ENCODE measurements at places on chromosomes 2 and 18.
A peak's percentile ranks its signal among the peaks of the same experiment; 100 is the strongest.

DNA sequence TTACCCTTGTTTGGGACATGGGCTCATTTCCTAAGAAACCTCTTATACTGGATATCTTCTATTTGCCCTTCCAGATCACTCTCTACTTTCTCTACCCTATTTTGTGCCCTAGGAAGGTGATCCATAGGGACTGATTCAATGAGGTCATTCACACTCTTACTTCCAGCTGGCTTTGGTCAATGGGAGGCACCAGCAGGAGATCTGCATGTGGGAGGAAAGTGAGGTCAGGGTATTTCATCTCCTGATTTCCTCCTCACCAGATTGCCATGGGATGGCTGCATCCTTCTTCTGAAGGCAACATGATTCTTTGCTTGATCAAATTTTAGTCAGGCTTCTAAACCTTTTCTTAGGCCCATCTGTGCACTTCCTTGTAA lies 15.2 kb downstream of the M1AP start:
- no peak for DNase-seq

DNA sequence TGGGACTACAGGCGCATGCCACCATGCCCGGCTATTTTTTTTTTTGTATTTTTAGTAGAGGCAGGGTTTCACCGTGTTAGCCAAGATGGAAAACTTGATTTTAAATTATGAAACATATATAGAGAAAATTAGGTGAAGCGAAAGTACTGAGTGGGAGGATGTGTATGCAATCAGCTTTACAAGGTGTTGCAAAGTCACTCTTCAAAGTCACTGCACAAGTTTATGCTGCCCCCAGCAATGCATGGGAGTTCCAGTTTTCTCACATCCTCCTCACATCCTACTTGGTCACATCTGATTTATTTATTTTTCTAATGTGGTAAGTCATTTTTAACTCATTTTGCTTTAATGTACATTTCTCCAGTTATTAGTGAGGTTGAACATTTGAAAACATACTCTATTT lies 49.2 kb upstream of the CHN1 start:
- no peak for DNase-seq

DNA sequence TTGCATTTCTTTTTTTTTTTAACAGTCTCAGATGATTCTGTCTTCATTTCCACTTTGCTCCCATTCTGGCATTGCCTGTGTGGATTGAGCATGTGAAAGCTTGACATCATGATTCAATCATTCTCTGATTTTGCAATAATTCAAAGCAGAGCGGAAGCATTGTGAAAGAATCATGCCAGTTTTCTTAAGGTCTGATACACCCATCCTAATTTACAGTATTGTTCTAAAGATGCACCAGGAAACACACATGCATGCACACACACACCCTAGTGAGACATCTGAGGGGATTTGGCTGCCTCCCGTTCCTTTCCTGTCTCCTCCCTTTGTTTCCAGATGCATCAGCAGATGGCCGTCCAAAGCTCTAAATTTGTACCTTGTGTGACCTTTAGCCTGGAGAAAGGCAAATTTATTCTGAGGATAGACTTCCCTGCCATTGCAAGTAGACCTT lies 97.3 kb downstream of the FMNL2 start:
- DNase-seq = no peak

GRCh38 chr2:156405586-156405985 lies 30.6 kb upstream of the GPD2 start:
- DNase-seq = no peak

GRCh38 chr2:74911061-74911460 lies 47.4 kb upstream of the POLE4 start:
- no peak for DNase-seq

GRCh38 chr2:2681711-2682251 lies 350.7 kb upstream of the MYT1L start:
- DNase-seq = peak; percentile 33

DNA sequence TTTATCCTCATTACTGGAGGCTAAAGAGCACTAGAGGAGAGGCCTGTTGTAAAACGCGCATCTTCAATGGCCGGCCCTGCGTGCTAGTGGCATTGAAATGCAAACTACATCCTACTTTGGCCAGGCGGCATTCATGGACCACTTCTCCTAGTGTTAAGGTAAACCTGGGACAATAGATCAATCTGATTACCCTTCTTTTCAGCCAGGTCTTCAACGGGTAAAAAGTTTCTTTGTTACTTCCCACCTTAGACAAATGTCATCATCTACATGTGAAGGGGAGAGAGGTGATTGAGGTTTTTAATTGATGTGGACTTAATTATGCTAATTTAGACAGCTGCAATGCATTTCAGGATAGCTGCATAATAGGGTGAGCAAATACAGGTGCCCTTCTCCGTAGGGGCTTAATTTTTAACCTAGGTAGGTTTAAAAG lies 628.0 kb downstream of the ZEB2 start:
- no peak for DNase-seq

- DNase-seq = peak; percentile 60
Observed at GRCh38 chr2:201118961-201119854, 3.2 kb downstream of the CFLAR start.

DNA sequence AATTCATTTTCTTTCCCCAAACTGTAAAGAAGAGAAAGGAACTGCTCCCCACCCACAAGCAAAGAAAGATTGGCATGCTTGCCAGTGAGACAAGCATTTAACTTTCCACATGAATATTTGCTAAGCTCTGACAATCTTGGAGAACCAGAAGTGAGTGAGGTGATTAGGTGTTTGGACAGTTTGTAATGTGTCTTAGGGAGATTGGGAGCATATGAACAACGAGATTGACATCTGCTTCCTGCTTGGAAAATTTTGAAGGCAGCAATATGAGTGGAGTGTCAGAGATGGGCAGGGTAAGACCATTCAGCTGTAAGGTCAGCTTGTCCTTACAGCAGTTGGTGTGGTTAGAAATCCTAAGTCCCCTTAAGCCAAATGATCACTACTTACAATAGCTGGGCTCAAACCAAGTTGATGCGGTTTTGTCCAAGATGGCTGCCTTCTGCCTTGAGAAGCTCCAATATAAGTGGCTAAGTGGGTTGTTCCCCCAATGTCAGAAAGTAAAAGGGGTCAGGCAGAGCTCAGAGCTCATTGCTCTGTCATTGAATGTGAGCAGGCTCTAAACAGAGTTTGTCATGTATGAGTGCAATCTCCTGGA lies 36.0 kb upstream of the GALNT5 start:
- DNase-seq = no peak

GRCh38 chr18:48863432-48864065 lies 87.2 kb downstream of the SMAD7 start:
- no peak for DNase-seq

DNA sequence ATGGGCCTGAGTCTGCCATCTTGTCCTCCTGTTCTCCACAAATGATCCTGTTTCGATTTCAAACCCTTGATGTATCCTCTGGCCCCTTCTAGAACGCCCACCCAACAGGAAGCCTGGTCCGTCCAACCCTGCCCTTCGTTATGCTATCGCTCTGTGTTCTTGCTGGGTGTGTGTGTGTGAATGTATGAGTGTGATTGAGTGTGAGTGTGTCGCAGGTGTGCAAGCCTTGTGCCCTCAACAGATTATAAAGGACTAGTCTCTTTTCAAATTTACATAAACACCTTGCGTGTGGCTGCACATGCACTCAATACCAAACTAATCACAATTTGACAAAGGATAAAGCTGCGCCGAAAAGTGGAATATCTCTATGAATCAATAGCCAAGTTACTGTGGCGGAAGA lies 149.5 kb upstream of the SALL3 start:
- DNase-seq = no peak

DNA sequence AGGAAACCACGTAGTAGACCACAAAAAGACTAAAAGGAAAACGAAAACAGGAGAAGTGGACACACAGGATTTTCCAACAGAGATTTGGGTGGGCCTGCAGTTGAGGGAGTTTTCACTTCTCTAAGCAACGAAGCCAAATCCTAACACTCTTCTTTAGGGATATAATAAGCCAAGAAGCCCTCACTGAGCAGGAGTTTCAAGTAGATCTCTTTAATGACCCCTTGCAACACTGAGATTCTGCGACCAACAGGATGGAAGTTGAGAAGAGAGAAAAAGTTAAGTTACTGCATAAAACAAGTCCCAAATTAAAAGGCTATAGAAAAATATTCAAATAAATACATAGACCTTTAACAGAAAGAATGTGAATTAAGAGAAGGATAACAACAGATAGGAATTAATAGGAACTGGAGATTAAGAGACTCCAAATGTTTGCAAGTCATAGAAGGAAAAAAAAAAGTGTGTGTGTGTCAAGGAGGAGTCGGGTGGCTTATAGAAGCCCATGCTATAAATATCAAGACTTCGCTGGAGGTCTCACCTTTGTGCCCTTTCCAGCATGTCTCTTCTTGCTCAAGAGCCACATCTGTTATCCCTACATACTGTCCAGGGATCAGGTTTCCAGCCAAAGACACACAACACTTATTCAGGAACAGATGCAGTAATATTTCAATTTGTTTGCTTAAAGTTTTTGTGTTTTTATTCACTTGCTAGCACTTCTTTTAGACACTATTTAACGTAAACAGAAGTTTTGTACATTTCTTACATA lies 69.4 kb upstream of the ARHGAP28 start:
- no peak for DNase-seq

Measured in renal pelvis (tissue), 12 donors.